Activated naive CD4-positive, alpha-beta T cell (primary cell): ENCODE measurements at places on chromosomes 1 and 21.

DNA sequence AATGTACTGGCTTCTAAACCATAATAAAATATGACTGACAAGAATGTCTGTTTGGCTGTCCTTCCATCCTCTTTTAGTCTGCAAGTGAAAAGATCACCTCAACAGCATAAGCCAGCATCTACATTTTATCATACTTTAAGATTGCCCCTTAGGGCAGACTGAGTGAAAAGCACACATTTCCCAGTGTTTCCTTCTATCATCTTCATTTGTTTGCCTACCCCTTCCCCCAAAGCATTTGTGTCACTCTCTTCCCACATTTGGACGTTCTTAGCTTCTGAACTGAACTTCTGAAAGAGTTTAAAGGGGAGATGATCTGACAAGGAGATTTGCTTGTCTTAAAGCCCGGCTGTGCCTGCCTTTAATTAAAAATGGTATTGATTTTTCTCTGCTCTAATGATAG lies 322.2 kb downstream of the SPATA17 start:
- DNase-seq = no peak

DNA sequence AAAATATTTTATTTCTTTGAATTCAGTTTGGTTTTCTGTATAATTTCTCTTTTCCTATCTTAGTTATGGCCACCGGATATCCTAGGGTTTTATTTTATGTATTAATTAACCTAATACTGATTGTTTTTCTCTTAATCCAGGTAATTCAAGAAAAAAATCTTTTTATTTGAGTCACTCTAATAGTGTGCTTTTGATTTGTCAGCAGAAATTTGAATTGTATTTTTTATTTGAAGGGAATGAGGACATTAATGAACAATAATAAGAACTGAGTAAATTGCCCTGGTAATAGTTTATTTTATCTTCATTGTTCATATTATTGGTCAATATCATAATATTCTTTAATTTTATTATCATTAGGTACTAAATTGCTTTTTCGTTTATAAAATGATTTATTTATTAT lies 120.1 kb downstream of the USP25 start:
- DNase-seq = no peak

DNA sequence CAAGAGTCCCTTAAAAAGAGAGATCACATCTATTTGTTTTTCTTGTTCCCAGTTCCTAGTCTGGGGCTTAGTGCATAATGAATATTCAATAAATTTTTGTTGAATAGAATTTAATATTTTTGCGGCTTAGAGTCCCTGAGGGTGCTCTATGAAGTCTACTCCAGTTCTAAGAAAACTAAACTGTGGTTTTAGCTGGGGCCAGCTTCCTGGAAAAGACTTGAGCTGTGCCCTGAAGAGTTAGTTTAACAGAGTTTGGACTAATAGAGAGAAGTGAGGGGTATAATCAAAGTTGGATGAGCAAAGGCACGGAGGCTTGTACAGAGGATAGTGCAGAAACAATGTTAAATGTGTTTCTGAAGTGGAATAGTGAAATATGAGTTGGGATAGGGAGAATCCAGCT lies 168.9 kb downstream of the FASLG start:
- DNase-seq = no peak

GRCh38 chr1:90591355-90591969 lies 125.6 kb downstream of the BARHL2 start:
- no peak for DNase-seq

DNA sequence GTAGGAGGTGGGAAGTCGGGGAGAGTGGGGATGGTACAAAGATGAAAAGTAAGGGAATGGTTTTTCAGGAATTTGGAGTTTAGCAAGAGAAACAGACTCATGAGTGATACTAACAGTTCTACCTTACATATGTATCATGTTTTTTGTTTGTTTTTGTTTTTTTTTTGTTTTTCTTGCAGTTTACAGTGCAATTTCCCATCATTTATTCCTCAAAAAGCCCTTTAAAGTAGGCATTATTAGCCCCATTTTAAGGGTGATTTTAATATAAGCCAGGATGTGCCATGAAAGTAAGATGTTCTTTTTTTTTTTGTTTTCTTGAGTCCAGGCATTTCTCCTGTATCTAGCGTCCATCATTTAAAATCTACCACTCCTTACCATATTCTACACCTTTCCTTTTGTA lies 13.8 kb upstream of the TRIM45 start:
- no peak for DNase-seq

DNA sequence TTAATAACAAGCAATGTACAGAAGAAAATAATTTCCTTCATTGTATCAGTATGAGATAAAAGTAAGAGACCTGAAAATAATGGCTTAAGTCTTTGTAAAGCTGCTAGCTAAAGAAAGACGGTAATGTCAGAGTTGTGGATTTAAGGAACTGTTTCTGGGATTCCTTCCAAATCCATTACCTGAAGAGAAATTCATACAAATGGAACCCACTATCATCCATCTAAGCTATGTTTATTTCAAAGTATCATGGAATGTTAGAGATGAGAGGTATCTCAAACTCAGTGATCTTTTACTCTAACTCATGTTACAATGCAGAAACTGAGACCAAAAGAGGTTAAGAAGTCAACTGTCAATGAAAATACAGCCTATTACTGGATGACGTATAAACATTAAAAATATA lies 197.7 kb downstream of the DENND1B start:
- no peak for DNase-seq

DNA sequence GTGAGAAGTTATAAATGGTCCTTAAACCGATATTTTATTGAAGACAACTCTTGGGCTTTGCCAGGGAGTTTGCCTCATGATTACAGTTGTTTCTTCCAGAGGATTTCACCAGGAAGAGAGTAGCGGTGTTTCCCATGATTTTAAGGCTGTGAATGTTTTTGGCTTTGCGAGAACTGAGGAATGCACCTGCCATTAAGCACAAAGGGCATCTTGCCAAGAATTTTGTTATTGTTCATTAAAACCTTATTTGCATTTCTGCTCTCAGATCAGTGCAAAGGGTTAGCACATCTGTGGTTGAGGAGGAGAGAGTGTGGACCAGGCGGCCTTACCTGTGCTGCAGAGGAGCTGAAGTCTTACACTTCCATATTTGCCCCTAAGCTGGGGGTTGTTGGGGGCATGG lies 13.8 kb downstream of the CNIH3 start:
- no peak for DNase-seq

DNA sequence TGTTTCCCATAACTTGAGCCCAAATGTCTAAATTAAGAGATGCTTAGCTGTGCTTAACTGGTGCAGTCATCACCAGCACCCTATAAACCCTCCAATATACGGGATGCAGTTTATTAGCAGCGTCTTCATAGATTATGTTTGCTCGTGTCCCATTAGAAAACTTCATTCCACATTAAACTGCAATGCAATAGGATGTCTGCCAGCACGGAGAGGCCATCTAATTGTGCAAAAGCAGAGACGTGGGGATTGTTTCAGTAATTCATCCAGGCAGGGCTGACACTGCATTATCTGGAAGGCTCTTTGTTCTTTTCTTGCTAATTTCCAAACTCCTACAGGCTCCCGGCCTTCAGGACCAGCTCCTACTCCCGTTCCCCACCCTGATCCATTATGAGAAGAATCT lies 89.5 kb downstream of the CSMD2 start:
- no peak for DNase-seq

GRCh38 chr1:87903242-87903641 lies 574.6 kb downstream of the LMO4 start:
- DNase-seq = no peak

DNA sequence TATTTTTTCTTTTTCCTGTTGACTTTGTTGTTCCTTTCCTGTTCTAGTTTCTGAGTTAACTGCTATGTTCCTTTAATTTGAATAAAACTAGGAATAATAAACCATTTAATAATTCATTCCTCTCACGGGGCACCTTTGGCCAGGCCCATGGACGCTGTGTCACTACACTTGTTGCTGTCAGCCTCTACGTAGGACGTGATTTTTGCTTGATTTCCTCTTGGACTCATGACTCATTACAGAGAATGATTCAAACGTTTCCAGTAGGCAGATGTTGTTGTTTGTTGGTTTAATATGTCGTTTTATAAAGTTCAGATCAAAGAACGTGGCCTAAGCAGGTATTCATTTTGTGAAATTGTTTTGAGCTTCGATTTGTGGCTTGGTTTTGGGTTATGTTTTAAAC lies 9.1 kb upstream of the SLC19A1 start:
- no peak for DNase-seq

DNA sequence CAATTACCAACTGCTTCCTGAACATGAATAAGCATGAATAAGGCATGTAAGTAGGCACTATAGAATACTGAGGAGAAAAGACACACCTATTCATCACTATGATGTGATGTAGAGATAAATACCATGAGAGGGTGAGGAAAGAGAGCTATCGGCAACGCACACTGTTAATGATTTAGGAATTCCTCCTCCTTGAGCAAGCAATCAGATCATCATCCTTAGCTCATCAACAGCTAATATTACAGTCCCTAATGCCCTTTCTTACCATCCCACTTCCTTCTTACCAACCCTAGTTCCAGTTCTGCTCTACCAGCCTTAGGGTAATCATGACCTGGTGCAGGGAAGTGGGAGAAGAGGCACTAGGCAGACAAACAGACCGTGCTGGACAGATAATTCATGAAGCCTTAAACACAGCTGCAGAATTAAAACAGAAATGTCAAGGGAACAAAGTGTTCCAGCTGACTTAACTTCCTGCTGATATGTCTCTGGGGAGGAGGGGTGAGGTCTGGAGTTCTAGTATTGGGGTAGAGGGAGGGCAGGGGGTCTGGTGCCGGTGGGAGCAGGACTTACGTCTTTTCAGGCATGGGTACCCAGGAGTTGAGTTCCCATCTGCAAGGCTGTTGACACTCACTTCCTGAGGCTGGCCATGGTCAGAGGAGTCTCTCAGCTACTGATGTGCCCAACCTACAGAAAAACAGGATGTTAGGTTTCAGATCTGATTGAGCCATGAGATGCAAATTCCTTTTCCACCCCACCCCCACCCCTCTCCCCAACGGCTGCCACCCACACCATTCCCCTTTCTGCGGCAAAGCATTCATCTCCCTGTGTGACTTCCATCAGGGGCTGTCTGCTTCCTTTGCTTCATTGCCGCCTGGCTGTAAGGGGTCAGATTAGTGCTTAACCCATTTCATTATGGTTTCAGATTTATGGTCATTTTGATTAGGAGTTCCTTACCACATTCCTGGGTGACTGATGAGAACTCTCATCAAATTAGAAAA lies 12.6 kb upstream of the RCSD1 start:
- DNase-seq = no peak

GRCh38 chr1:241870336-241870735 lies 22.3 kb downstream of the EXO1 start:
- DNase-seq = no peak

GRCh38 chr1:155940482-155940992 lies 901 bp upstream of the RXFP4 start:
- DNase-seq = no peak

GRCh38 chr1:246157516-246157915 lies 349.6 kb downstream of the SMYD3 start:
- no peak for DNase-seq

GRCh38 chr1:7515175-7515574 lies 255.9 kb upstream of the VAMP3 start:
- no peak for DNase-seq

DNA sequence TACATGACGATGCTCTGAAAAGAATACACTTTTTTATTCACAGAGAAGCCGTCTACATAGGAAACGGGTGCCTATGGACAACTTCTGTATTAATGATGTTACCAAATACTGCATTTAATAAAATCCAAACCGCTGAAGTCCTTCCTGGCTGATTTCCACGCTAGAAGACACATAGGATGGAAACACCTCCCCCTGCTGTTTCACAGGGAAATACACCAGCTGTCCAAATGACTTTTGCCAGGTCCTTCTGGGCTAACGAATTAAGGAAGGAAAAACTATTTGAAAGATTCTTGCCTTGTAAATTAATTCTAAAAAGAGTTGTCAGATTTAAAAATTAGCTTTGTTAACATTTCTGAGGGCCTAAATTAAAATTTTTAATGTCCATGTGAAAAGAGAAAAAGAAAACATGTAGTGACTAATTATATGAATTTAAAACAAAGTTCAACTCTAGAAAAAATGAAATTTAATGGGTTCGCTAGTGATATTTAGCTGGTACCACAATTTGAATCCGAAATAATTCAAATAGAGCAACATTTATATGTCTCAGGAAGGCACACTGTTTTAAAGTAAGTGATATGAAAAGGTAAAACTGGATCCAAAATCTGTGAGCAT lies 146.0 kb downstream of the RERE start:
- no peak for DNase-seq

DNA sequence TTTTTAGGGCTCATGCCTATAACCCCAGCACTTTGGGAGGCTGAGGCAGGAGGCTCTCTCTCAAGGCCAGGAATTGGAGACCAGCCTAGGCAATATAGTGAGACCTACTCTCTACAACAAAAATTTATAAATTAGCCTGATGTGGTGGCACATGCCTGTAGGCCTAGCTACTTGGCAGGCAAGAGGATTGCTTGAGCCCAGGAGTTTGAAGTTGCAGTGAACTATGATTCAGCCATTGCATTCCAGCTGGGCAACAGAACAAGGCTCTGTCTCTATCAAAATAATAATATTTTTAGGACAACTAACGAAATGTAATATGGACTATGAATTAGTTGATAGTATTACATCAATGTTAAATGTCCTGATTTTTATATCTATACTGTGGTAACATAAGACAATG lies 68.8 kb upstream of the ARID1A start:
- no peak for DNase-seq

DNA sequence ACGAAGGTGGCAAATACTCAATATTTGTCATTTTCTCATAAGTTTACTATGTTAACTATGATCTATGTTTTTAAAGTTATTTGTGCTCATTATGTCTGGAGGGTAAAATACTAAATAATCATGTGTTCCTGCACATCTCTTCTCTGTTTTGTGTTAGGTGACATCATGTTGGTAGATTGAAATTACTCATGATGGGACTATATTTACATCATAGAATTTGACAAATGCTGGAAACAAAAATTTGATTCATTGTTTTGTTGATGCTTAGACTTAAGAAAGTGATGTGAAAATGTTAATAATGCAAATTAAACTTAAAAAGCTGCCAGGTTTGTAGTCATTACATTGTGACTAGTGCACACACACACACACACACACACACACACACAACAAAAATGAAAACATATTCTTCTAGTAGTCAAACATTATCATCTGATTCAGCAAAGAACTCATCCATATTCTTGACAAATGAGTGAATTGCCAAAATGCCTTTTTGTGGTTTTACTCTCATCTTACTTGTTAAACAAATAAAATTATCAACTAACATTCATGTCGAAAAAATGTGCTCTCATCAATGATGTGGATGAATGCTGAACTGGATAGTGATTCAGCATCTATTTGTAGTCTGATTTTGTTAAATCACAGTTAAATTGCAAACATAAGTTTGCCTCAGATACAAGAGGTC lies 870.7 kb downstream of the BRINP3 start:
- no peak for DNase-seq

DNA sequence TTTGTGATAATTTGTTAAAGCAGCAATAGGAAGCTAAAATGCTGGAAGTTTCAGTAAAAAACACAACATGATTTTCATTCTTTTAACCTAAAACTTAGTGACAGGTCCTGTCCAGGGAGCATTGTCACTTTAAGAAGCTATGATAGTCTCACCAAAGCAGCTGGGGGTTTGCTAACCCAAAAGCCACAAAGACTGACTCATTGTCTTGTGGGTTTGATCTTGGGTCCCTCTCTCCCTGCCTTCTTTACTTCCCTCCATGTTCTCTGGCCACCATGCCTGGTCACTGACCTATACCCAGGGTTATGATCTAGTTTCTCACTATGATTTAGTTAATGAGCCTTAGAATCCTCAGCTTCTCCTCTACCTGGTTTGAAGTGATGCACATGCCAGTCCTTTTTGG lies 213.5 kb upstream of the PTGFR start:
- DNase-seq = no peak
